ENCODE measurements at places on chromosomes 7 and 10.

- DNase-seq, result no peak
These were observed 54.2 kb downstream of the MICALL2 start for GRCh38 chr7:1404898-1405548.

- no peak for DNase-seq
These were observed 258.2 kb upstream of the SORCS1 start for GRCh38 chr10:107422681-107423080.

DNA sequence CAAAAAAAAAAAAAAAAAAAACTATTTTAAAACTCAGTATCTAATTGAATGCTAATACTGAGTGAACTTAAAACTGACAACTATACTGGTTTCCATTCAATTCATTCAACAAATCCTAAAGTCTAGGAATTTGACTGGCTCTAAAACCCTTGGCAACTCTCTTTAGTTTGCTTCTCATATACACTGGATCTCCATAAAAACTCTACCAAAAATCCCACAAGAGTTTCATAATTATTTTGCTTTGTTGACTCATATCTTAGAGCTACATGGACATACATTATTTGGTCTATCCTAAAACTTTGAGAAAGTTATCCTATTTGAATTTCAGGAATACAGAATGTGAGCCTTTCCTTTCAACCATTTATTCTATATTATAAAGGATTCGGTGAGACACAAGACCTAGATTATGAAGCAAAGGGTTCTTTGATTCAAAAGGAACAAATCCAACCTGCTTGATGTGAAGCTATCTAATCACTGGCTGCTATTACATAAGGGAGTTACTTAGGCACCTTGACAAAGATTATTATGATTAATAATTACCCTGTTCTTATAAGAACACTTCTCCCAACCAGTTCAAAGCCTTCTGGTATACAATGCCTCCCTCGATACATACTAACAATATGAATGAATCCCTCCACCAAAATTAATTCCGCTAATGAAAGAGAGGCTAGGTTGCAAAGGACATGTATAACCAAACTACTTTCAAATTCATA, 15.8 kb upstream of the KMT2E start:
- no peak for DNase-seq

- no peak for DNase-seq
These were observed 260.0 kb upstream of the AKR1E2 start for GRCh38 chr10:4566011-4566410.

DNA sequence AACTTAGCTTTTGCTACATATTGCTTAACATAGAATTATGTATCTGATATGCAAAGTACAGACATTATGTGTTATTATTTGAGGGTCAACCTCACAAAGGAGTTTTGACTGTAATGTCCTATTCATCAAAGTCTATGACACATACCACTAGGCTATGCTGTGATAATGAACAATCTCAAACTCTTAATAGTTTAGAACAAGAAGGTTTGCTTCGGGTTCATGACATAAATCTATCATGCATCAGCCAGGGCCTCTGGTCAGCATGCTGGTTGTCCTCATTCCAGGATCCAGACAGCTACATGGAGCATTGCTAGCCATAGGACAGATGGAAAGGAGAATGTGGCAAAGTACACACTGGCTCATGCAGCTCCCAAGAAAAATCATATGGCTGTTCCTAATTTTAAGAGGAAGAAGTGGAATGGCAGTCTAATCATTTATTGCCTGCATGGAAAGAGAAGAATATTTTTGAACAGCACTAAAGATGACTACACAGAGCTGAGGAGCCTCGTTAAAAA, 332.1 kb downstream of the GPR158 start:
- no peak for DNase-seq

DNA sequence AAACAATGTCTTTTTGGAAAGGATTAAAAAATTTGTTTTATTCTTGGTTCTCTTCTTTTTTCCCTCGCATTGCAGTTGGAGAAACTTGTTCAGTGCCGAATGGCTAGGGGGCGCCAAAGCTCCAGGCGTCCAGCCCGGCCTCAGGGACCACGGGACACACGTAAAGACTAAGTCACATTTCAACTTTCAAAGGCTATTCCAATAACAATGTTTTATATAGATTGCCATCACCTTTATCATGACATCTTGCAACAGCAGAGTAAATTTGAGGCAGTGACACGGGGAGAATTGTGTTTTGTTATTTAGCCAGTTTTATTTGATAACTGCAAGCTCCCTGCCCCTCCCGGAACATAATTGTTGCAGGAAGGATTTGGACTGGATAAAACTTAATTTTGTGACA, 2.2 kb upstream of the IGFBP3 start:
- no peak for DNase-seq

- no peak for DNase-seq
These were observed 67.3 kb downstream of the CALML3 start for GRCh38 chr10:5592070-5592469.

DNA sequence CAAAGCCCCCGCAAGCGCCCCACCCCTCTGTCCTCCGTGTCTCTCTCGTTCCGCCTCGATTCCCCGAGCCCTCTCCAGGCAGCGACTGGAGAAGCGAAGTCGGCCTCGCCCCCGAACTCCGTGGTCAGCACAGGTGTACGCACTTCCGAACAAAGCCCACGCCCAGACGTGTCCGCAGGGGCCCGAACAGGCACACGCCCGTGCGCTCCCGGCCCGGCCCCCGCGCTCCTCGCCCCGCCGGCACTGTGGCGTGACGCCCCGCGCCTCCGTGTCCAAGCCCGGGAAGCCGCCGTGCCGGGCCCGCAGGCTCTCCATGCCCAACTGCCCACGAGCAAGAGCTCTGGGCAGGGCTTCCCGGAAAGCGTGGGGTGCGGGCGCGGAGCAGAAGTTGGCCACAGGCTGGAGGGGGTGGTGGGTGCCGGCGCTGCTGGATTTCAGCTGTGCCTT, 662 bp downstream of the NRCAM start:
- no peak for DNase-seq

- no peak for DNase-seq
These were observed 371.0 kb downstream of the NRG3 start for GRCh38 chr10:82245906-82246560.

GRCh38 chr10:1381339-1381738, 325.2 kb downstream of the WDR37 start:
- DNase-seq, result no peak

GRCh38 chr7:152459724-152460251, 24.0 kb upstream of the KMT2C start:
- no peak for DNase-seq

DNA sequence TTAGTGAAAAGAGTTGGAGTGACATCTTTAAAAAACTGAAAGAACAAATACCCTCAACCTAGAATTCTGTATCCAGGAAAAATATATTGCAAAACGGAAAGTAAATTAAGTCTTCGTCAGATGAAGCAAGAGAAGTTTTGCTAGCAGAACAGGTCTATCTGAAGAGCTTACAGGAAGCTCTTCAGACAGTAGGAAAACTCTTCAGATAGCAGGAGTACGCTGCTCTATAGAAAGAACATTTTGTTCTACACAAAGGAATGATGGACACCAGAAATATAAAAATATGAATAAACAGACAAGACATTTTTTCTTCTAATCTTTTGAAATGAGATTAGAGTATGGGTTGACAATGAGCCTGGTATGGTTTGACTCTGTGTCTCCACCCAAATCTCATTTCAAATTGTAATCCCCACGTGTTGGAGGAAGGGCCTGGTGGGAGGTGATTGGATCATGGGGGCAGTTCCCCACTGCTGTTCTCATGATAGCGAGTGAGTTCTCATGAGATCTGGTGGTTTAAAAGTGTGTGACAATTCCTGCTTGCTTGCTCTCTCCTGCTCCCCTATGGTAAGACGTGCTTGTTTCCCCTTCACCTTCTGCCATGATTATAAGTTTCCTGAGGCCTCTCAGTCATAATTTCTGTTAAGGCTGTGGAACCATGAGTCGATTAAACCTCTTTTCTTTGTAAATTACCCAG, 567.3 kb downstream of the AUTS2 start:
- DNase-seq, result no peak

DNA sequence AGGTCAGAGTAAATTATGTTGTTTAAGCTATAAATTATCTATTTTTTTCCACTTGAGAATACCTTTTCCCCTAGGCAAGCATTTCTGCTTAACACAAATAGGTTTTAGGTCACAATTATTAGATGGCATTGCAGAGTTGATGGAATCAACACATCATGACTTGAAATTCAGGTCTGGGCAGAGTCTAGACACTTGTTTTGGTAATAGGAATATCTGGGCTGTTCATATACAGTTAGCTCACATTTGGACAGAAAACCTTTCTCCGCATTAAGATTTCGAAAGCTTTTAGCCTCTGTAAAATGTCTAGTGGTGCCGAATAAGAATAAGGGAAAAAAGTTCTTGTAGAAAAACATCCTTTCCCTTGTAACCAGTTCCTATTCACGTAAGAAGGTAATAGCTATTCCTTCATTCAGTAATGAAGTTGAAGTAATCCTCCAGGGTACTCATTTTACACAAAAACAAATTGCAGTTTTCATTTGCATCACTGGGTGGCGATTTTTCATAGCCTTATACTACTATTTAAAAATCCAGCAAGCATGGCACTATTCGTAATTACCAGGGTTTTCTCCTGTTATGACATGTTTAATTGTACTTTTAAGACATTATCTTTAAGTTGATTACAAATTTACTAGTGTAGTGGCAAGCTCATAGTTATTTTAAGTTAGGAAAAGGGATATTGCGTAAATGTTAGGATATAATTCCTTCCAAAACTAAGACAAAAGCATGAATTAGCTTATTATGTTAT, 37.0 kb downstream of the RPA3 start:
- no peak for DNase-seq

DNA sequence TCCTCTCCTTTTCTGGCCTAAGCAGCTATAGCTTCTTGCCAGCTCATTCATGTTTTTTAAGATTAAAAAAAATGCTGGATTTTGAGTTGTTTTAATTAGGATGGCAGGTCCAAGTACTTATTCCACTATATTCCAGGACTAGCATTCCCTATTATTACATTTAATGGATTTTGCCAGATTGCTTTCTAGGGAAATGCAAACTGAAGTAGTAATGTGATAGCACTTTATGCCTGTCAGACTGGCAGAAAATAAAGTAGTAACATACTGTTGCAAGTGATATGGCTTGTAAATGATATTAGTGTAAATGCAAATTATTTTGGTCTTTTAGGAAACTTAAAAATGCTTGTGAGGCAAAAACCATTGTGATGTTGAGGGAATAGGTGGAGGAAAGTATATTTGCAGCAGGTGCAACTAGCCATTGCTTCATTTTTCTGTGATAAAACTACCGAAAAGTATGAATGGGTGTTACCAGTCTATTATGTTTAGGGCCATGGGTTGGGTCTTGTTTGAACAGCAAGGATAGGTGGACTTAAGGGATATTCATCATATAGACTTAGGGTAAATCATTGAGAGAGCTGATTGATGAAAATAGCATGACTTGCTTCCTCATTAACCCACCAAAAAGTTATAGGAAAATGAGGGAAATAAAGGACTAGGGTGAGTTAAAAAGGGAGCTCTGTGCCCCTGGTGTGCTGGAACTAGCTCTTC, 19.9 kb downstream of the ZNRF2 start:
- DNase-seq, result no peak

DNA sequence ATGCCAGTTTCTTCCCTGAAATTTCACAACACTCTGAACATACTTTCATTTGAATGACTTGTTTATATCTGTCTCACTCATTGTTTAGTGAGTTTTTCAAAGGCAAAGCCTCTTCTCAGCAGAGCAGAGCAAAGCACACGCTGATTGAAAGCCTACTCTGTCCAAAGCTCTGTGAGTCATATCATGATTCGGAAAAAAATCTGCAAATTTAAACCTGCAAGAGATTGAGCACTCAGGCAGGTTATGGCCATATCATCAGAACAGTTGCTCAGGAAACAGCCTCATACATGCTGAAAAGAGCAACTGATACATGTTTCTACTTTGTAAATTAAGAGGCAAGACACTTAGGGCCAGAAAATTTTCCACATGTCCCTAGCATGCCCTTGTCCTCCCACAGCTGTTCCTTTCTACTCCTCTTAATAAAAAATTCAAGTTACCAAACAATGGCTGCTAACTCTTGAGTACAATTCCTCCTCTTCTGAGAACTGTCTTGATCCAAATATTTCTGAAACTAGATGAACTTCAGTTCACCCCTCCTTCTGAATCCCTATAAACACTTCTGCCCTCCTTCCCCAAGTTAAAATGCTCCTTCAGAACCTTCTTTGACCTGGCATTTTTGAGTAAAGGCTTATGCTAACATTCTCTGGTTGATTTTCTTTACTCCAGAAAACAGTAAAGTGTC, 140.6 kb upstream of the HPS1 start:
- no peak for DNase-seq

DNA sequence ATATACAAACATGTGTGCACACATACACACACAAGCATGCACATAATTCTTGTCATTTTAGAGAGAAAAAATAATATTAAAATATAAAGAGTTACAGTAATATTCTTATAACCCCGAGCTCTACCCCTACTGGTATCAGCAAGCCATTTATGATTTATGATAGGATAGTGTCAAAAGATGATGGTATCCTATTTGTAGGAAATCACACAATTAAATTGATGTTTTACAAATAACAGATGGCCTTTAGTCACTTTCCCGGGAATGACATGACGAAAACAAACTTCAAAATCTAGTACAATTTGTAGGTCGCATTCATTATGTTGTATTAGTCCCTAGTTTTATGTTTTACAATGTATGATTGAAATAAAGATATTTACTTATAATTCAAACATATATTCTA, 36.8 kb downstream of the THSD7A start:
- no peak for DNase-seq

- no peak for DNase-seq
These were observed 22.1 kb downstream of the TMEM106B start for GRCh38 chr7:12233175-12233574.

DNA sequence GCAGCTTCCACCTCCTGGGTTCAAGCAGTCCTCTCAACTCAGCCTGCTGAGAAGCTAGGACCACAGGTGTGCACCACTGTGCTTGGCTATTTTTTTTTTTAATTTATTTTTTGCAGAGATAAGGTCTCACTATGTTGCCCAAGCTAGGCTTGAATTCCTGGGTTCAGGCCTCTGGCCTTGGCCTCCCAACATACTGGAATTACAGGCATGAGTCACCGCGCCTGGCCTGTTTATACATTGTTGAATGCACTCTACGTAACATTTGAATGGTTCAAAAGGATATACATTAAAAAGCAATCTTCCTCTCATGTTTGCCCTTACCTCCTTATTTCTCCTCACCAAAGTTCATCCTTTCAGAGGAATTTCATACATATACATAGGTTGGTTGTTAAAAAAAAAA, 7.2 kb upstream of the SNX10 start:
- no peak for DNase-seq

DNA sequence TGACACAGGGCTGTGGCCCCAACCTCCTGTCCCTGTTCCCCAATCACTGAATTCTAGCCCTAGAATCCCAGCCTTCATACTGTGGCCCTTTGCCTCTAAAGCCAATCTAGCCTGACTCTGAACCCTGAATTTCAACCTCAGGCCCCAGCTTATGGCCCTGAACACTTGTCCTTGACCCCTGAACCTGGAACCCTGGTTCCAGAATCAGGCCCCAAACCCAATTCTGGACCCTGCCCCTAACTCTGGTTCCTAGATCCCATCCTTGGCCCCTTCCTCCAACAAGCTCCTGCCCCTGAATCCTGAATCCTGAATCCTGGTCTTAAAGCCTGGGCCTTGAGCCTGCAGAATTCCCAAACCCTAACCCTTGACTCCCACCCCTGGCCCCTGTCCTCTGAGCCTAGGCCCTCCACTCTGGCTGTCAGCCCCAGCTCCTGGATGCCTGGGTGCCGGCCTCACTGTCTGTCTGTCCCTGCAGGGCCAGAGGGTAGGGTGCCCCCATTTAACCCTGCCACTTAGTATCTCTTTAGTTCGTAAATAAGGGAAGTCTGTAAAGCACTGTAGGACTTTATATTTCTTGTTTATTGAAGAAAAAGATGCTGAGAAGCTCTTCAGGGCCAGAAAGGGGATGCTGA, 1.3 kb downstream of the INPP5A start:
- no peak for DNase-seq
